ENCODE measurements at places on chromosomes 11 and 22.

GRCh38 chr11:119816660-119817059 is 87.7 kb upstream of the NECTIN1 start:
- no peak for DNase-seq

- no peak for DNase-seq
These were observed 321.7 kb downstream of the NTM start for GRCh38 chr11:131692151-131692550.

DNA sequence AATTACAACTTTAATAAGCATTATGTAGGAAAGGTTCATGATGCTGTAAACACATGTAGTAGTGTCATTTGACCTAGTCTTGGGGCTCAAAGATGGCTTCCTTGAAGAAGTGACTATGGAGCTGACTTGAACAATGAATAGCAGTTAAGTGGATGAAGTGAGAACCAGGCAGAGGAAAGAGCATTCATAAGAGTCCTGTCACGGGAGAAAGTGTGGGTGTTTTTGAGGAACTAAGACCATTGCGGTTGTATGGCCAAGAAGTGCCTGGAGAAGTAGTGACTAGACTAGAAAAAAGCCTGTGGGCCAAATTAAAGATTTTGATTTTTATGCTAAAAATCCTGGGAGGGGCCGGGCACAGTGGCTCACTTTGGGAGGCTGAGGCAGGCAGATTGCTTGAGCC is 7.2 kb upstream of the IL18BP start:
- no peak for DNase-seq

DNA sequence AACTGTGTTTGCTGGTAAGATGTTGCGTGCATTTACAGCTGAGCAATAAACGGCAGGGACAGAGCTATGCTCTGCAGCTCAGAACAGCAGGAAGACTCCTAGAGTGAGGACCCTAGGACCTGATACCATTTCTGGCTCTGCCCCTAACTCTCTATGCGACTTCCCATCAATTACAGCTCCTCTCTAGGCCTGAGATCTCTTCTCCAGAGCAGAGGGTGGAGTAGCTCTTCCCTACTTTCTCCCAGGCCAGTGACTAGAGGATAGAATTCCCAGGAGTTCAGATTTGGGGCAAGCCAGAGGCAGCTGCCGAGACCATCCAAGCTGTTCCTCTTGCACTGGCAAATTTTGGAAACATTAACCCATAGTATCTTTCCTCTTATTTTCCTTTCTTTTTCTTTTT is 12.8 kb upstream of the SCGB1A1 start:
- no peak for DNase-seq

GRCh38 chr11:67612751-67613150 is 6.0 kb downstream of the NDUFV1 start:
- DNase-seq = no peak

DNA sequence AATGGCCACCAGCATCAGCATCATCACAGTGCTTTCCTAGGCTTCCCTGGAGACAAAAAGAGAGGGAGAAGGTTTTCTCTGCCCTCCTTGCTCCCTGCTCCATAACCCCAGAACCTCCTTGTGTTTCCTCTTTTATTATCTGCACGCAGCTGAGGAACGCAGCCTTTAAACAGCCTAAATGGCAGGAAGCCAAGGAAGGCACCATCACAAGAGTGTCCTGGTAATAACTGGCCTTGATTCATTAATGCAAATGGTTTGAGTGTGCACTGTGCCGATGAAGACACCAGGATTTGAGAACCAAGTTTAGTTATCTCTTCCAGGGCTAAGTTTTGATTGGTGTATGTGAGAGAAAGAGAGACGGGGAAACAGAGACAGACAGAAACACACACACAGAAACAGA is 29.4 kb upstream of the DRD2 start:
- no peak for DNase-seq

DNA sequence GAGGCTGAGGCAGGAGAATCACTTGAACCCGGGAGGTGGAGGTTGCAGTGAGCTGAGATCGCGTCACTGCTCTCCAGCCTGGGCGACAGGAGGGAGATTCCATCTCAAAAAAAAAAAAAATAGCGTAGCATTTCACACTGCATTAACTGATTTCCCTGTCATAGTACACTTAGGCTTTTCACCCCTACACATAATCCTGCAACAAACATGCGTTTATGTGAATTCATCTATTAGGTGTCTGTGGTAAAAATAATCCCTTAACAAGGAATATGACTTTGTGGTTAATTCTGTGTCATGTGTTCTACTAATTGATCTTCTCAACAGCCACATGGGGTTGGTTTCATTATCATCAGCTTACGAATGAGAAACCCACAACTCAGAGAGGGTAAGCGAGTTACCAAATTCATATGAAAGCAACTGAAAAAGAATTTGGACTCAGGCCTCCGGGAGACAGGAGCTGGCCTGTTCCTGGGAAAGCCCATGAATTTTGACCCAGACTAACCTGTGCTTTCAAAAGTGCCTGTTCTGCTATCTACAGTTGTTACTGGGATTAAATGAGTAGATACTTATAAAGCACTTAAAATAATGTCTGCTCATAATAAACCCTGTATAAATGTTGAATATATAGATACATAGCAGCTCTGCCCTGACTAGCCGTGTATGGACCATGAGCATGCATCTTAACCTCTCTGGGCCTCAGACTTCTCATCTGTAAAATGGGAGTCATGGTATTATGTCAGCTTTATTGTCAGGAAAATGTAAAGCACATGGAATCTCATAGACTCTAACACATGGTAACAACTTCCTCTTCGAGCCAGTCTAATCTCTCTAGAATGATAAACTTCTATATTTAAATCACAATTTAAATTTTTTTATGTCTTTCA is 36.6 kb downstream of the KCNJ1 start:
- DNase-seq = no peak

GRCh38 chr22:46835288-46835687 is 72.8 kb downstream of the TBC1D22A start:
- no peak for DNase-seq

DNA sequence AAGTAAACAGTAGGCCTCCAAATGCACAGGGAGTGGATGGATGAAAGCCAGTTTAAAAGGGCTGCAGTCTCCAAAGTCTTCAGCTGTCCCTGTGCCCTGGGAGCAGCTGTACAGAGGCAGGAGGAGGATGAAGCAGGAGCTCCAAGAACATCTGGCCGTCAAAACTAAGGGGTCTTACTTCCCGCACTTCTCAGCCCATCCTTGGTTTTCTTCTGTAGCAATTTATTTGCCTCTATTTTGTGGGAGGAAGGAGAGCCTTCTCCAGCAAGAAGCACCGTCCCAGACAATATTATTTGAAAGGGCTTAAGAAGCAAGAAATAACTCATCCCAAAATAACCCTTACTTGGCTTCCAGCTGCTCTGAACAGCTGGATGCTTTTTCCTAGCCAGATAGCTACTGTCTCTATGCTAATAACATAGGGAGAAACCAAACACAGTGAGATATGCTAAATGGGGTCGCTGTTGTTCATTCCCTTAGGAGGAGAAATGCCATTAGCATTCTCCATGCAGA is 133.2 kb downstream of the SPATA19 start:
- DNase-seq = no peak

DNA sequence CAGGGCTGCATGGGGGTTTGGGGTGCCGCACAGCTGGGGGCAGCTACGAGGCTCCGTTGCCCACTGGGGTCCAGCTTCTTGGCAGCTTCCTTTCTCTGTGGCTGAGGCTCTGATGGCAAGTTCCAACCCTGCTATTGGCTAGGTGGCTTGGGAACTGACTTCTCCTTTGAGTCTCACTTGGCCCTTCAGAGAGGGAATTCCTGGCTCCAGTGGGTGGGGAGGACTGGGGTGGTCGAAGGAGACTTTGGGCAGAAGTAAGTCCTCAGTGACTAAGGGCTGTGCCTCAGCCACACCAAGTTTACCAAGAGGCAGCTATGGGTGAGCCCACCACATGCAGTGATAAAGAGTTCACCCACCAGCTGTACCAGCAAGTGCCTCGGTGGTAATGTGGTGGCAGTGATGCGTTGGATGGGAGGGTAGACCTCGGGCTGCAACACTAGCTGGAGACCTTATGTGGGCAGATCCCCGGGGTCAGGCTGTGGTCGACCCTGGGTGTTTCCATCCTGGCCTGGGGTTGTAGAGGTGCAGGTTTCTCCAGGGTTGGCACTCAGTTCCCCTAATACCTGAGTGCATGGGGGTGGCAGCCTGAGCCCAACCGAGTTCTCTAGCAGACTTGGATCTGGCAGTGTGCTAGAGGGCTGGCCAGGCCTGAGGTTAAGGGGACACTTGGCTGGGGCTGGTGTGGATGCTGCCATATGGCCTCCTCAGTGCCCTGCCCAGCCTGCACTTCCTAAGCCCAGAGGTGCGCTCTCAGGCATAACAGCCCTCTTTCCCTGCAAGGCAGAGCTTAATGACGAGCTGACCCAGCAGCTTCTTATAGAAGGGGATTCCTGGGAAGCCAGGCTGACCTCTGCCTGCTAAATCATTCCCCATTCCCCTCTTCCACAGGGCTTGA is 197.0 kb upstream of the CADM1 start:
- DNase-seq = no peak

DNA sequence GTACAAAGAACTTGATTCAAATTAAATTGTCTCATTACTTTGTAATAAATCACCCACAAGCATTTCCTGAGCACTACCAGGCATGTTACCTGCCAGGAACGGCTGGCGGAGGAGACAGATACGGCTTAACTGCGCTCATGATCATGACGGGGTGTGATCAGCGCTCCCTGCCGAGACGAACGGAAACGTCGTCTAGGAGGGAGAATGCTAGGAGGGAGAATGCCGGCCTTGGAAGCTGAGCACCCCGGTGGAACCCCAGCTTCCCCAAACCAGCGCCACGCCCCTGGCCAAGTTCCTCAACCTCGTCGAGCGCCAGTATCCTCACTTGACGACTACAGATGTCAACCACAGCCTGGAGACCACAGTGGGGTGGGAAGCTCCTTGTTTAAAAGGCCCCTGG is 272.8 kb downstream of the CTTN start:
- no peak for DNase-seq

- DNase-seq = peak; percentile 92
These were observed at the start of gene APOL4 for GRCh38 chr22:36201630-36202319. TSS of gene APOL4 (minus strand) at chr22:36201809. CDS start at chr22:36201734, 75 bp downstream.

DNA sequence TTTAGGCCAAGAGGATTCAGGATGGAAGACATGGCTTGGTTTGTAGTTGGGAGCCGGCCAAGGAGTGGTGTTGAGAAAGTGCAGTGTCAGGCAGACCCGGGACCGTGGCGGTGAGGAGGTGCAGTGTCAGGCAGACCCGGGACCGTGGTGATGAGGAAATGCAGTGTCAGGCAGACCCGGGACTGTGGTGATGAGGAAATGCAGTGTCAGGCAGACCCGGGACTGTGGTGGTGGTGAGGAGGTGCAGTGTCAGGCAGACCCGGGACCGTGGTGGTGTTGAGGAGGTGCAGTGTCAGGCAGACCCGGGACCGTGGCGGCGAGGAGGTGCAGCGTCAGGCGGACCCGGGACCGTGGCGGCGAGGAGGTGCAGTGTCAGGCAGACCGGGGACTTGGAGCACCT is 59.7 kb downstream of the LRP5 start:
- DNase-seq = no peak

DNA sequence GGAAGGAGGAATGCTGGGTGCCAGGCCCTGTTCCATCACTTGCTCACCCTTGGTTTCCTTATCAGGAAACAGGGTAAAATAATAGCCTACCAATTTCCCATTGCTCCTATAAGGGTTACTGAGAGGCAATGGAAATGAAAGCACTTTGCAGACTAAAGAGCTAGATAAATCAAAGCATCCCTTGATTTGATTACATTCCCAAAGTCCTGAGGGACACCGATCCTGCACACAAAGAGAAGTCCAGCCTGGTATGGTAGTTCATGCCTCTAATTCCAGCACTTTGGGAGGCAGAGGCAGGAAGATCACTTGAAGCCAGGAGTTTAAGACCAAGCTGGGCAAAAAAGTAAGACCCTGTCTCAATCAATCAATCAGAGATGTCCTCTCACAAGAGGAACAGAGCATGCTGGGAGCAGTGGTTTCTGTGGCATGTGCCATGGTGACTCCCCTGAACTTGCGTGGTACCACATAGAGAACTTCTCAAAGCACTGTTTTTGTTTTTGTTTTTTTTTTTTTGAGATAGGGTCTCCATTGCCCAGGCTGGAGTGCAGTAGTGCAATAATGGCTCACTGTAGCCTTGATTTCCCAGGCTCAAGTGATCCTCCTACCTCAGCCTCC is 10.7 kb downstream of the TBC1D10A start:
- no peak for DNase-seq

GRCh38 chr11:27183672-27184457 is 143.2 kb downstream of the BBOX1 start:
- DNase-seq = no peak

DNA sequence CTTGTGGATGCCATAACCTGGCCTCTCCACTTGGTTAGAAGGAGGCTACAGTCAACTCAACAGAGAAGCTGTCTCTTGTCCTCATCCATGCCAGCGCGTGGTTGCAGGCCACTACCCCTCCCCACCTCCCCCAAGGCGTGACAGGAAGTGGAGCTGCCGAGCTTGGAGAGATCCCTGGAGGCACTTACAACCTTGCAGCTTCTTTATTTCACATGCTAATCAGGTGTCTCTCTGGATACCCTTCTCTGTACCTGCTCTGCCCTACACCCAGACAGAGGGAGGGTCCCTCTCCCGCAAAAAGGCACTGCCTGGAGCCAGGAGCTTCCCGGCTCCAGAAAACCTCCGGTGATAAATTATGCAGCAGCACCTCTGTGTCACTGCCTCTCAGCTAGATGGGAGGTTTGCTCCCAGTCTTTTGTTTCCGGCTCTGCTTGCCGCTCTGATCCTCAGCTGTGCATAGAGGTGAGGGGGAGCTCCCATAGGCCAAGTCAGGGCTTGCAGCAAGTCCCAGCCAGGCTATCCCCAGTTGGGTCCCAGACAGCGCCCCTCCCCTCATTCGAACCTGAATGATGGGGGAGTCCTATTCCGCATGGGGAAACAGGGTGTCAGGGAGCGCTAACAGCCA is 5.7 kb downstream of the LRP4 start:
- no peak for DNase-seq

DNA sequence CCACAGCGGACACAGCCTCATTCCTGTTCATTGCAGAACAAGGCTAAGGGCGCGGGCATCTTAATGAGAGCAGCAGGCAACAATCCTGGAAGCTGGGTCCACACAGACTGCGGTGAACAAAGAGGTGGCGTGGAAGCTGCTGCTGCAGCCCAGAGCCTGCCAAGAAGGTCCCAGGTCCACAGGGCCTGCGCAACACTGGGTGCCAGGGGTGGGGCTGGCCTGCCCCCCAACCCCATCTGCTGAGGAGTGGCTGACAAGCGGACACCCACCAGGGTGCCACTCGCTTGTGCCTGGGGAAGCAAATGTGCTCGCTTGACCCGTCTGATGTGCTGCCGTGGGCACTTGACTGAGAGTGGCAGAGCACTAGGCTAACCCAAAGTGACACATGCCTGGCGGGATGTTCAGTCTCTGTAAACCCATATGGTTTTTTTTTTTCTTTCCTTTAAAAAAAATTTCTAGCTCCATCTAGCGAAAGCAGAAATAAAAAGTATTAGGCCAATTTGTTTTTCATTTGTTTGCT is 83.2 kb upstream of the PITPNB start:
- no peak for DNase-seq

DNA sequence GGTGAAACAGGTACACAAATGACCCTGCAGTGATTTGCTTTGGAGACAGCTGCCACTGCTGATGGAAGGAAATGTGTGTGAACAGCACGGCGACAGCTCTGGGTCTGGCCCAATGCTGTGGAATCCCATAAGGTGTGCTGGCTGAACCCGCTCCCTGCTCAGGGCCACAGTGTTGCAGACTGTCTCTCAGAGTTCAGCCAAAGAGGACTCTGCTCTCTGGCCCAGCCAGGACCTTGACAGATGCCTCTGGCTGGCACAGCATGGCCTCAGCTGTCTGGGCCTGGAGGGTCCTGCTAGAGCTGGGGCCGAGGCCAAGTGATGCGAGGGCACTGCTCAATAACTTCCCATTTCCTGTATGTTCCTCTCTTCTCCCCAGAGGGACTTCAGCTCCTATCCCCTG is 5.3 kb upstream of the ABCC8 start:
- no peak for DNase-seq
